ENCODE measurements at places on chromosomes 4 and X.
A peak's percentile ranks its signal among the peaks of the same experiment; 100 is the strongest.

GRCh38 chrX:13093529-13094140, 49.2 kb upstream of the FAM9C start:
- DNase-seq: no peak

- DNase-seq: no peak
Observed at GRCh38 chr4:169756971-169757574, 671 bp downstream of the HPF1 start.

- DNase-seq: no peak
Observed at GRCh38 chr4:164904941-164905340, 28.0 kb downstream of the APELA start.

DNA sequence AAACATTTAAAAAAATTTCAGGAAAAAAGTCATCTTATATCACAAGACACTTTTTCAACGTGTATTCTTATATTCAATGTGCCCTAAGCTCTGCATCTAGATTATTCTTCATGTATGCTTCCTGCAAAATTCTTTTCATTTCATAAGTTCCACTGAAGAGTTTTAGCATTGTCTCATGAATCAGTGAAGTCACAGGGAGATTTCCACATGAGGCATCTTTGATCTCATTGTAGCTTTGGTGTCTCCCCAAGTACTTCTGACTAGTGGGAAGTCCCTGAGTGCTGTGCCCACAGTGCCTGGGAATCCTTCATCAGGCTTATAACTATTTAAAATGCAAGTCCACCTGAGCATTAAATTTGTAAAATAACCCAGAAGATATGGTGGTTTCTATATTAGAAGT, 123.8 kb downstream of the MAD2L1 start:
- no peak for DNase-seq

DNA sequence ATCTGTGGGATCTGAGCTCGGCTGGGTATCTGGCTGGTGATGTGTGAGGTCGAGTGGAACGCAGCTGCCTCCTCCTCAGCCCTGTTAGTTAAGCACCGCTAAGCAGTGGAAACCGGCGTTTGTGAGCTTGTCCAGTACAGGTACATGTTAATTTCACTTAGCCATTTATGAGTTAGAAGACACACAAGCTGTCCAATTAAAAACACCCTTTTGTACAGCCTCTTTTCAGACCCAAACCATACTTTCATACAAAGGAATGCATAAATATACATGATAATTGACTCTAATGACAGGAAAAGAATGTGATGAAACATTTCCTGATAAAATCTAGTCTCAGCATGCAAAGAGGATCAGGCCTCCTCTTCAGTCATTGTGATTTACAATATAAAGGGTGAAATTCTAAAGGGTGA, 163.6 kb upstream of the FAT1 start:
- peak; percentile 51 for DNase-seq

- no peak for DNase-seq
Observed at GRCh38 chr4:142648378-142648777, 197.7 kb downstream of the INPP4B start.

GRCh38 chr4:145625677-145626622, 6.8 kb downstream of the MMAA start:
- DNase-seq: no peak

All from fibroblast of skin of right biceps (primary cell).